ENCODE measurements at places on chromosomes 7 and 10.

DNA sequence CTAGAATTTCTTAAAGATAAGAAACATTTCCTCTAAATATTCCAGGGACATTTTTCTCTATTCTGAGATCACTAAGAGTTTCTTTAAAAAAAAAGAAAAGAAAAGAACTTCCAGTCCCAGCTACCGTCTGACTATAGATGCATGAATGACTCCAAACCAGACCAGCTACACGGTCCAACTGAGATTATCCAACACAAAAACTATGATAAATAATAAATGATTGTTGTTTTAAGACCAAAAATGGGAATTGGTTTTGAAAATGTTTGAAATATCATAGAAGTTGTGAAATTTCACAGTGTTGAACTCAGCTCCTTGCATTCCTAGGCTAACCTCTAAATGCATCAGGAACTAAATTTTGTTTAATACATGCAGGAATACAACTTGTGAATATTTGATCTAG is 1619.6 kb upstream of the LRRTM3 start:
- no peak for DNase-seq

DNA sequence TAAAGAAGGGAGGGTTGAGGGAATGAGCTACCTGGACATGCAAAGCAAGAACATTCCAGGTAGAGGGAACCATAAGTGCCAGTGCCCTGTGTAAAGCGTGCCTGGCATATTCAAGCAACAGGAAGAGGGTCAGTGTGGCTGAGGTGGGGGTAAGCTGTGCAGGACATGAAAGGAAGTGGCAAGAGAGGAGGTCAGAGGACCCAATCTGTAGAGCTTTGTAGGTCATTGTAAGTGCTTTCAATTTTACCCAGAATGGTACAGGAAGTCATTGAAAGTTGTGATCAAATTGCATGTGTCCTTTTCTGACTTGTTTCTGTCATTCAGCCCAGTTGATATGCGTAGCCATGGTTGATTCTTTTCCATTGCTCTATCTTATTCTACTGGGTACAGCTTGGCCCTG is 156.6 kb downstream of the NOC3L start:
- no peak for DNase-seq

GRCh38 chr10:24920907-24921881 is 31.2 kb downstream of the PRTFDC1 start:
- DNase-seq: peak; percentile 75

DNA sequence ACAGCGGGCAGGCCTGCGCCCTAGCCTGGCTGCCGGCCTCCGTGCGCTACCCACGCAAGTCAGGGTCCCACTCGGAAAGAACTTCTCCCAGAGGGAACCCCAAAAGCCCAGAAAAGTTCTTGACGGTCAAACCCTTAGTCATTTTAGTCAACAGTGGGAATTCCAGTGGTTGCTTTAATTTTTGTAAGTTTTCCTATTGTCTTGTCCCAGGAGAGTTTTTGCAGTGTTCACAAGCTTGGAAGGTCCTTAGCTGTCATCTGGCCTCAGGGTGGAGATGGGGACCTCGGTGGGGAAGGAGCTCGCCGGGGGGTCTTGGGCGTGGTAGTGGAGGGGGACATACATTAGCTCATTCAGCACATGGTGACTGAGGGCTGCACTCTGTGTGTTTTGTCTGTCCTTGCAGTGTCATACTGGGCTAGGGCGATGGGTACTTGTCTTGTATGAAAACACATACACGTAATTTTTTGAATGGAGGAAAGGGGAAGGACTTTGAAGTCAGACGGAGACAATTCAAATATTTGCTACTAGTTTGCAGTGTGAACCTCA is 736 bp downstream of the MINDY4 start:
- DNase-seq: no peak

GRCh38 chr10:17010363-17011145 is 119.1 kb downstream of the CUBN start:
- no peak for DNase-seq

DNA sequence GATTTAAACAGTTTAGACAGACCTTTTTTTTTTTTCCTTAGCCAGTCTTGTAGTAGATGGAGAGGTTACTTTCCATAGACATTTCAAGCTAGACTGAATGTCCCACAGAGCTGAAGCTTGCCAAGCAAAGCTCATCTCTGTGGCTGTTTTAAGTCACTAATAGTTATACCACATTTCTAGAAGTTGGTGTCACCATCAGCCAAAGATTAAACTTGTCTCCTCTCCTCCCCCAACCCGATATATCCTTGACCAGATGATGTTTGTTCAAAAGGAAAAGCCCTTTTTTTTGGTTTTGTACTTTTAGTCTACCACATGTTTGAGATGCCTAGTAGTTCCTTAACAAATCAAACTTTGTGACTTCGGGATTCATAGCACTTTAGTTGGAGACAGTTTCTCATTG is 66.1 kb downstream of the ADD3 start:
- DNase-seq: no peak

Data from stimulated activated CD4-positive, alpha-beta T cell treated with anti-CD3 and anti-CD28 coated beads, Interleukin-4, amount 100 ng/mL, for 48 hours (primary cell).